Ureter (tissue), 1 donor: ENCODE measurements at places on chromosomes 7 and 10. TPM values are rescaled to one million over a fixed set of nuclear protein-coding genes. Genes with fewer than 3 reads are reported as not detected.

SPDYE2 gene
- 0.52 TPM for total RNA-seq

HOGA1 gene
- 1.3 TPM for total RNA-seq

TMEM139 gene
- total RNA-seq: 34.0 TPM

DNA sequence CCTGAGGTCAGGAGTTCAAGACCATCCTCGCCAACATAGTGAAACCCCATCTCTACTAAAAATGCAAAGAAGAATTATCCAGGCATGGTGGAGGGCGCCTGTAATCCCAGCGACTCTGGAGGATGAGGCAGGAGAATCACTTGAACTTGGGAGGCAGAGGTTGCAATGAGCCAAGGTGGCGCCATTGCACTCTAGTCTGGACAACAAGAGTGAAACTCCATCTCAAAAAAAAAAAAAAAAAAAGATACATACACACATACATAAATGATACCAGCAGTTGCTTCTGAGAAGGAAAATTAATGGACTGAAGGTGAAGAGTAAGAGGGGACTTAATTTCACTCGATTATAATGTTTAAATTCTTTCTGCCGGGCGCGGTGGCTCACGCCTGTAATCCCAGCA lies 40.2 kb upstream of the PAX2 start:
- DNase-seq: no peak

- DNase-seq: no peak
Measured at GRCh38 chr7:153432063-153432462, 620.1 kb upstream of the DPP6 start.

DNA sequence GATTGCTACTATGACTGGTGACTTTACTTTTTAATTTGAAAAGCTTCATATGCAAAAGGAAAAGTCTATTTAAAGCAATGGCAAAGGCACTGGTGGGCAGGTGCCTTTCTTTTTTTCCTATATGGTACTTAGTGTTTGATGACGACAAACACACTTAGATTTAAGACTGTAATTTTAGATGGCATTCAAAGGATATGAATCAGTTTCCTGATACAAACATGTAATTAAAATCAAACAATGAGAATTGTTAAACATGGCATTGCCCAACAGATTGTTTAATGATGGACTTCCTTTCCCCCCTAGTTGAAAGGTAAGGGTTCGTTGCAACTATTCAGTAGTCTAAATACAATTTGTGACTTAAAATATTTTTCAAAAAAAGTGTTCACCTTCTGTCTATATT lies 106.5 kb upstream of the SEMA3C start:
- DNase-seq: no peak

DNA sequence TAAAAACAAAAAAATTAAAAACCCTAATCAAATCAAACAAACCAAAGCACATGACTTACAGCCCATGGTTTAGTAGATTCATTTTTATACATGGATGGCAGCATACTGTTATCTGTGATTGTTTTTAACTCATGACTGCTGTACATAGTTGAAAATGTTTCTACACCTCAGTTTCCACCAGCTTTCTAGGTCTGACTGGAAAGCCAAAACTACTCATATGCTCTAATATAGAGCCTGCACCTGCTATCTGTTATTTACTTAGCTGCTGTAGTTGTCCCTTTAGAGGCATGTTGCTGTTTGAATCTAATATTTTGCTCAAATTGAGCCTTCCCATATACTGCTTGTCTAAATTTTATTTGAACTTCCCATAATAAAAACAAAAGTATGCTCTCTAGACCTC lies 289.9 kb upstream of the LRRN3 start:
- DNase-seq: no peak
